Activated CD8-positive, alpha-beta memory T cell treated with anti-CD3 and anti-CD28 coated beads for 1 hour (primary cell): ENCODE measurements at places on chromosomes 7 and 10.

- DNase-seq: no peak
Observed at GRCh38 chr7:45331563-45331962, 174.0 kb downstream of the RAMP3 start.

DNA sequence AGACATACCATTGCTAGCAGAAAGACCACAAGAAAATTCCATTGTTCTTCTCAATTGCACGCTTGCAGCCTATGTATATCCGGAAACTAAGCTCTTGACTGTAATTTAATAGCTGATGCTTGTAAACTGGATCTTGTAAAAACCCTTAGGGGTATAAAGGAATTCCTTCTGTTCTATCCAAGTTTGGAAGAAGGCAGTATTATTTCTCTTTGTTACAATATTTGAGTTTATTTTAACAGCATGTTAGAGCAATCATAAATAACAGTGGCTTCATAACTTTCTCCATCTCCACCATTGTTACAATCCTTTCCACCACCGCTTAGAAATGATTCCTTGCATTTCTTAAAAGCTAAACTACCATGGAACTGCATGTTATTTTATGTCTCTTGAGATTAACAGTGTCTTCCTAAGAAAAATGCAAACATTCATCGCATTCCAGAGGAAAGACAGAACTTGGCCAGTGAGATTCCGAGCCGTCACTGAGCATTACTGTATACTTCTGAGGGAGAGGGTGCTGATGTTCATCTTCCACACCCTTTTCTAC is 92.5 kb downstream of the TRIL start:
- no peak for DNase-seq

- no peak for DNase-seq
Observed at GRCh38 chr10:120738658-120739057, 112.5 kb upstream of the WDR11 start.

GRCh38 chr7:54394834-54395233 is 147.3 kb upstream of the VSTM2A start:
- no peak for DNase-seq

DNA sequence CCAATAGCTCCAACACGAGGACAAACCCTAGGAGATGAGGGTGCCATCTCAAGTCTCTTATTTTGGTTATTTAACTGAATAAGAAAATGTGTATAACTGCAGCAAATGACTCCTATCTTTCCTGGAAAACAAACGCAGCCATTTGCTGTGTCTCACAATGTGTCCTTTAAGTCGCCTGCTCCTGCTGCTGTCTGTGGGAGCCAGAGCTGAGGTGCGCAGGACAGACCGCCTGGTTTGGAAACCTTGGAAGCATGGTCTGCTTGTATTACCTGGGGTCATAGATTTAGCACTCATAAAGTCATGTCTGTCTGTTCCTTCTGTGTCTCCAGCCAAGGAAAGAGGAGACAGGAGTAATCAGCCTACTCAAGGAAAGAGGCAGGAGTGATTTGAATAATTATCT is 760.2 kb downstream of the GRID1 start:
- no peak for DNase-seq

DNA sequence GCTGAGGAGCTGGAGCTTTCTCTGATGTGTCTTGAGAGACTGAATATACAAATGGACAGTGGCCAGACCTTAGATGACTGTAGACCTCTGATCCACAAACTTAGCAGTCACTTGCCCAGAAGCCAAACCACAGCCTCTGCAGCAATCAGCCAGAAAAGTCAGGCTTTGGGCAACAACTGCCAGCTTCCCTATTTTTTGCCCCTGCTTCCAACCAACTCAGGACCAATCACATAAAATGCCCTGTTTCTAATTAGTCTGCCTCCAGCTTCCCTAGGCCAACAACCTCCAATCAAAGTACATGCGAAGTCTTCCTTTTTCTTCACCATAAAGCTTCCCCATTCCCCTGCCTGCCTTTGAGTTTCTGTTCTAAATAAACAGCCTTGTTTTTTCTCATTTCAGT is 37.8 kb upstream of the CACUL1 start:
- DNase-seq: no peak

GRCh38 chr10:109978481-109978880 is 29.3 kb upstream of the ADD3 start:
- peak; percentile 39 for DNase-seq

GRCh38 chr7:156095908-156096539 is 283.8 kb upstream of the SHH start:
- DNase-seq: no peak

DNA sequence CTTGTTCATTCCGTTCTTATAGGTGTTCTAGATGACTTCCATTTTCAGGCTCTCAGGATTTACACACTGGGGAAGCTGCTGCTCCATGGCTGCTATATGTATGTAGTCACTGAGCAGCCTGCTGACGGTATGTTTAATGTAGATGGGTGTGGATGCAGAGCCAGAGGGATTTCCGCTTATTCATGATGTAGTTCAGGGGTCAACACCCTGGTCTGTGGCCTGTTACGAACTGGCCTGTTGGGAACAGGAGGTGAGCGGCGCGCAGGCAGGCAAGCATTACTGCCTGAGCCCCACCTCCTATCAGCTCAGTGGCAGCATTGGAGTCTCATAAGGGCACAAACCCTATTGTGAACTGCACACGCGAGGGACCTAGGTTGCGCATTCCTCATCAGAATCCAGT is 33.9 kb downstream of the DNAJB6 start:
- DNase-seq: no peak

- DNase-seq: no peak
Observed at GRCh38 chr10:110527731-110528171, 30.0 kb downstream of the DUSP5 start.

GRCh38 chr10:133088179-133088955 is 643 bp downstream of the ADGRA1 start:
- no peak for DNase-seq

- DNase-seq: no peak
Observed at GRCh38 chr10:4391683-4392082, 434.3 kb upstream of the AKR1E2 start.

DNA sequence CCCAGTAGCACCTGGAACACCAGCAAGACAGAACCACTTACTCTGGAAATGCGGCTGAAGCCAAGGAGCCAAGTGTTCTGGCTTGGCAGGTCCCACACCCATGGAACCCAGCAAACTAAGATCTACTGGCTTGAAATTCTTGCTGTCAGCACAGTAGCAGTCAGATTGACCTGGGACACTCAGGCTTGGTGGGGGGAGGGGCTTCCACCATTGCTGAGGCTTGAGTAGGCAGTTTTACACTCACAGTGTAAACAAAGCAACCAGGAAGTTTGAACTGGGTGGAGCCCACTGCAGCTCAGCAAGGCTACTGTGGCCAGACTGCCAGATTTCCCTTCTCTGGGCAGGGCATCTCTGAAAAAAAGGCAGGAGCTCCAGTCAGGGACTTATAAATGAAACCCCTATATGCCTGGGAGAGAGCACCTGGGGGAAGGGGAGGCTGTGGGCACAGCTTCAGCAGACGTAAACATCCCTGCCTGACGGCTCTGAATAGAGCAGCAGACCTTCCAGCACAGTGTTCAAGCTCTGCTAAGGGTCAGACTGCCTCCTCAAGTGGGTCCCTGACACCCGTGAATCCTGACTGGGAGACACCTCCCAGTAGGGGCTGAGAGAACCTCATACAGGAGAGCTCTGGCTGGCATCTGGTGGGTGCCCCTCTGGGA is 121.2 kb downstream of the MTERF1 start:
- DNase-seq: no peak

GRCh38 chr7:45084336-45084735 is 4.4 kb downstream of the NACAD start:
- DNase-seq: no peak

DNA sequence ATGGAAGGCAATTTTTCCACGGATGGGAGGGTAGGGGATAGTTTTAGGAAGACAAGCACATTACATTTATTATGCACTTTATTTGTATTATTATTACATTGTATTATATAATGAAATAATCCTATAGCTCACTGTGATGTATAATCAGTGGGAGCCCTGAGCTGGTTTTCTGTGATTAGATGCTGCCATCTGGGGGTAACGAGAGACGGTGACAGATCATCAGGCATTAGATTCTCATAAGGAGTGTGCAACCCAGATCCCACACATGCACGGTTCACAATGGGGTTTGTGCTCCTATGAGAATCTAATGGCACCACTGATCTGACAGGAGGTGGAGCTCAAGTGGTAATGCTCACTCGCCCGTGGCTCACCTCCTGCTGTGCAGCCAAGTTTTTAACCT is 103.9 kb upstream of the STK17A start:
- no peak for DNase-seq

GRCh38 chr10:92208736-92209135 is 82.1 kb downstream of the CPEB3 start:
- DNase-seq: no peak

DNA sequence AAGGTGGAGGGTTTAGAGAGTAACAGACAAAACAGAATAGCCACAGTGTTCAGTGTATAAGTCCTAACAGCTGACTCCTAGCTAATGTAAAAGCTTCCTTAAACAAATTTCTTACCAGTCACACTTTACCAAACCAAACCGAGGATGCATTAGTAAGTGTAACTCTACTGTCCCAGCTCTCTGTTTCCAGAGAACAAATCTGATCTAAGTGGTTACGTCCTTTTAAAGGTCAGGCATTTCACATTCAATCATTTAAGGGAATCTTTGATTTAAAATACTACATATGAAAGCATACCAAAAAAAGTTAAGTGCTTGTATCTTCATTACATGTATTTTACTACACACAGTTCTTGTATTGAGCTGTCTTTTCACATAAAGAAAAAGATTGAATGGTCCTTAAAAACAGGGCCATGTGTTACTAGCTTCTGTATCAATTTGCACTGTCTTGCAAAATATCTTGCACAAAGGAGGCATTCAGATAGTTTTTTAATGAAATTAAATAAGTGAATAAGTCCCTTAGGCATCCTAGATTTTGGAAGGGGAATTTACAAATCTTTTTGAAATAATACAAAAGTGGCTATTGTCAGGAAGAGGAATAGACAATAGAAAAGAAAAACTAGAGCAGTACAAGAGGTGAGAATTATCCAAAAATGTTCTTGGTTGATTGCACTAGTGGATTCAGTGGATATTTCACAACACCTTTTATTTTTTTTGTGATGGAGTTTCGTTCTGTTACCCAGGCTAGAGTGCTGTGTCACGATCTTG is 58.4 kb upstream of the SPOCK2 start:
- DNase-seq: no peak

DNA sequence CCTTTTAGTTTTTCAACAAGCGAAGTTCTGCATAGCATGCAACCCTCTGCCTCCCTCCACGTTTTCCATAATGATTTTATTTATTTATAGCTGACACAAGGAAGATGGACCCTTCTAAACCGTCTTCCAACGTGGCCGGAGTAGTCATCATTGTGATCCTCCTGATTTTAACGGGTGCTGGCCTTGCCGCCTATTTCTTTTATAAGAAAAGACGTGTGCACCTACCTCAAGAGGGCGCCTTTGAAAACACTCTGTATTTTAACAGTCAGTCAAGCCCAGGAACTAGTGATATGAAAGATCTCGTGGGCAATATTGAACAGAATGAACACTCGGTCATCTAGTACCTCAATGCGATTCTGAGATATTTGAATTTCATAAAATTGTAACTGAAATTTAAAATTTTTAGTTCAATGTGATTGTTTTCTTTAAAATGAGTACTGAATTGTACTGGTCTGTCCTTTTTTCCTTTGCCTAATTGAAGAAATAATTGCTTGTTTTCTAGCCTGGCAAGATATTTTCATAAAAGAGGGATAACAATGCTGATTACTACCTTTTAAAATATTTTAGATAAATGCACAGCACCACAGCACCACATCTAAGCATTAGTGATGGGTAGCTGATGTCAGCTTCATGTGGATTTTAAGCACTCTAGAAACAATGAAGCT is 41.5 kb upstream of the SLC39A12 start:
- no peak for DNase-seq

DNA sequence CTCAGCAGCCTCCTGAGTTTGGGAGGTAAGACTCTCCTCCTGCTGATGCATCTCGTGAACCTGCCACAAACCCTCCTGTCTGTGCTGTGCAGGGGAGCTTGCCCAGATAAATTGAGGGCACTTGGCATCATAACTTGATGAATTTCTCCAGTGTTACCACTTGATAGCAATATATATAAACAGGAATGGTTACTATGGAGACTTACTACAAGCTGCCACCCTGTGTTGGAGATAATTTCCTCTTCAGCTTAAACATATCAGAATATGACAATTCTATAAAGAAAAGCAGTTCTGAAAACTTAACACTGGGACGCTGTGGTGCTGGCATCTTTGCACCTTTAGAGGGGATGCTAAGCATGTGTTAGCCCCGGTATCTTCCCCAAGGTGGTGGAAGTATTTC is 14.9 kb downstream of the PFKFB3 start:
- no peak for DNase-seq

DNA sequence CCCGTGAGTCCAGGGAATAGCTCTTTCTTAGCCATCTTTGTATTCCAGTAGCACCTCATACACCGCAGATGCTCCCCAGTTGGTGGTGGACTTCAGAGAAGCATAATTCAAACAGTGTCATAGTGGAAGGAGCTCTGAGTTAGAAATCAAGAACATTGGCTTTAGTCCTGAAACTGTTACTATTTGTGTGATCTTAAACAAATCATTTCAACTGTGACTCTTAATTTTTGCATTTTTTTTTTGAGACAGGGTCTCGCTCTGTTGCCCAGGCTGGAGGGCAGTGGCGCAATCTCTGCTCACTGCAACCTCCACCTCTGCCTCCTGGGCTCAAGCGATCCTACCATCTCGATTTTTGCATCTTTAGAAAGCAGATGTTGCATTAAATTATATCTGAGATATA is 1.8 kb downstream of the BPGM start:
- no peak for DNase-seq

DNA sequence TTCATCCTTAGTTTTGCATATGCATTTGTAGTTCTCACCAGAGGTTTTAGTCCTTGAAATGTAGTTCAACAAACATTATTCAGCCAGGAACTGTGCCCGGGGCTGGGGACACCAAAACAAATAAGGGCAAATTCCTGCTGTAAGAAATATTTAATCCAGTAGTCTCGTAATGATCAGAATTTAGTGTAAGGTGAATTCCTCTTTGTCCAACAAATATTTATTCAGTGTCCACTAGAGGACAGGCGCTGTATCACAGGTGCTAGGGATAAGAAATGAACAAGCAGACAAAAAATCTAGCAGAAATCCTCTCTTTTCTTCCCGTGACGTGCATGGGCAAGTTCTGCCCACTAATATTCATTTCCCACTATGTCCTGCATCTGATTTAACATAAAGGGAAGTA is 17.6 kb downstream of the LGI1 start:
- no peak for DNase-seq

- no peak for DNase-seq
Observed at GRCh38 chr7:17460665-17461064, 162.2 kb downstream of the AHR start.
